COLO829 (cell line): ENCODE measurements at places on chromosomes 1 and 21.

DNA sequence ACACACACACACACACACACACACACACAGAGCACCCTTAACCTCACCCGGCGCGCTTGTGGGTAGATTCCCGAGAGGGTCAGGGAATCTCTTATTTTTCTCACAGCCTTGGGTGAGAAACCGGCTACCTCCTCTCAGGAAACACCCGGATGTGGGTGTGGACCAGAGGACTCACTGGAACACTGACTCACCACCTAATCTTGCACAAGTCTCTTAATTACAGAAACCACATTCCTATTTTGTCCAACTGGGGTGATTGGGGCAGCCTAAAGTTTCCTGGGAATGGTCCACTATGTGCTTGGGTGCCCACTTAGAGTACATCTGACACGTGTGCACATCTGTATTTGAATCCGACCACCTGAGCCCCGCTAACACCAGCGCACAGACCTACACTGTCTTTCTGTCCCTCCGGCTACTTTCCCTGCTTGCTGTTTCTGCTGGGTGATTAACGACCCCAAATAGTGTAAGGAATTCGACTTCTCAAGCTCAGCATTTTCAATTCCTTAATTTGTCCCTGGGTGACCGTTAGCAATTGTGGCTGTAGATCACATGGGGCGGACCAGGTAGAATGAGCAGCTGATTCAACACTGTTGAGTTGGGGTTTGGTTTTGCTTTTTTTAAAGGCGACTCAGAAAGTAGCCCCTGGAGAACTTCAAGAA lies 14.0 kb upstream of the TBX15 start:
- no peak for DNase-seq

DNA sequence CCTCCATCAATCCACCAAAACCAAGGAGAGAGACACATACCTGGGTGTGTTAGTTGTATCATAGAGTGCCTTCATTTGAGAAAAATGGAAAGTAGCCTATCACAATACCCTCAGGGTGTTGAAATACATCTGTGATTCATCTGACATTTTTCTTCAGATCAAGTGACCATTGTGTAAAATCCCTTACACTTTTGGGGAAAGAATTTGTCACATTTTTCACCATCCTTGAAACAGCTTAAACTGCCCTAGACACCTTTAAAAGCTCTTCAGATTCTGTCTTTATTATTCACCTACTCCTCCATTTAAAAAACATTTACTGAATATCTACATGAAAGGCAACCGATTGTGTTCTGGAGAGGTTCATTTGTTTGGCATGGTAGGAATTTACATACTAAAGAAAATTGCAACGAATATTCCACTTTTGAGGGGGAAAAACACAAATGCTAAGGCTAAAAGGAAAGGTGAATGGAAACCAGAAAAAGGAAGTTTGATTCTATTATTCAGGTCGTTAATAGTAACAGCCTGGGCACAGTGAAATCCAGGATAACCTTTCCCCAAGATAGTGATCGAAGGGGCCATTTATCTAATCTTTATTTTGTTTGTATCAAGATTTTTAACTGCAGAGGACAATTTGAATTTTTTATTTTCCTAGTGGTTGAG lies 70.4 kb upstream of the SAMSN1 start:
- no peak for DNase-seq

- DNase-seq, result no peak
These were observed 95.3 kb downstream of the NAV1 start for GRCh38 chr1:201634261-201634660.

DNA sequence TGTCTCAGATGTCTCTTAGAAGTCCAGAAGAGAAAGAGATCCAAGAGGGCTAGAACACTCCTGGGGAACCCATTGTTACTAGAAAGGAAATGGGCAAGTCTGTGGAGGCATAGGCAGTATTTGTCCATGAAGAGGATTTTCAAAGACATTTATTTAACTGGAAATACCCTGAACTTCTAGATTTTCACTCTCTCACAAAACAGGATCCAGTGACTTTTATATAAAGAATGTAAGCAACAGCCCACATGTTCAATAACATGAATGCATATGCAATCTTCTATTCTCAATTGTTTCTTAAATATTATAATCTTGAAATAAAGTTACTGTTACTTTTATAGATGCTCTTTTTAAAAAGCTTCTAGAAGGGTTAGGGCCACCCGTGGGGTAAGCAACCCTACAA lies 53.4 kb downstream of the TBX15 start:
- DNase-seq, result no peak
